GM23248 (cell line): ENCODE measurements at places on chromosomes 13 and 19. TPM values are rescaled to one million over a fixed set of nuclear protein-coding genes. Genes with fewer than 3 reads are reported as not detected.

Gene PVR
- 140 and 148 TPM in 2 replicates for total RNA-seq

DNA sequence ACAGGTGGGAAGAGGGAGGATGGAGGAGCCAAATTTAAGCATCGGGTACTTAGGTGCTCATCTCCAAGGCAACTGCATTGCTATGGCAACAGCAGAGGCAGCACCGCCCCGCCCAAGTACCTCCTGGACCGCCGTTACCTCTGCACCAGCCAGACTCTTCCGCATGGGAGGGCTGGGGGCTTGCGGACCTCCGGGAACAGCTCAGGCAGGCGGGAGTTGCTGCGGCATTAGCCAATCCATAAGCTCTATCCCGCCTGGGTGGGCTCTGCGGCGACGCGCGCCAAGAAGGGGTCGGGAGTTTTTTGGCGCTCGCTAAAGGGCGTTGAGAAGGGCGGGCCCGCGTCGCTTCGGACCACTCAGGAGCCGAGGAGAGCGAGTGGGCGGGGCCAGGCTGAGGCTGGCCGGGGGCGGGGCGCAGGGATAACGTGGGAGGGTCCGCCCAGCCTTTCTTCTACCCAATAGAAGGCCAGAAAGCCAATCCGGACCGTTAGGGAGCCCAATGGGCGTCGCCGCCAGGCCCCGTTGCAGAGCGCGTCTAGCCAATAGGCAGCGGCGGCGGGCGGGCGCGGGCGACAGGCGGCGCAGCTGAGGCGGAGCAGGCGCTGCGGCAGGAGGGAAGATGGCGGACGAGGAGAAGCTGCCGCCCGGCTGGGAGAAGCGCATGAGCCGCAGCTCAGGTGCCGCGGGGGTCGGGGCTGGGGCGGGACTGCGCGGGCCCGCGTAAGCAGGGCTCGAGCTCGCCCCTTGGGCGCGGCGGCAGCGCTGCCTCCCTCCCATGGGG, at the start of gene PIN1:
PIN1 (plus strand) TSS at position 593 of the 781 bp plus-strand sequence; CDS start at position 620, 27 bp downstream.
- DNase-seq, result peak; percentile 100

DNA sequence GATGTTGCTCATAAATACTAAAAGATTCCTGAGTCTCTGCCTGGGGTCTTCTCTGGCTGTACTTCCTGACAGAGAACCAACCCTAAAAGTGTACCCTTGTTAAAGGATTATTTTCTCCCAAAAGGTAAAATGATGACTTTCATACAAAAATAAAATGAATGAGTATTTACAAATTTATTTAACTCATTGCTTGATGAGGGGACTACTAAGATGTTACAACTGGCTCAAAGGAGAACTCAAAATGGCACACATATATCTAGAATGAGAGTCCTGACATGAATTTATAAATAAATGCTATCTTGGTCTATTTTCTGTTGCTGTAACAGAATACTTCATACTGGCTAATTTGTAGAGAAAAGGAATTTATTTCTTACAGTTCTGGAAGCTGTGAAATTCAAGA, 30.5 kb downstream of the STOML3 start:
- no peak for DNase-seq

- DNase-seq, result peak; percentile 16
Measured at GRCh38 chr13:20178156-20178555, 14.6 kb downstream of the GJB2 start.

DNA sequence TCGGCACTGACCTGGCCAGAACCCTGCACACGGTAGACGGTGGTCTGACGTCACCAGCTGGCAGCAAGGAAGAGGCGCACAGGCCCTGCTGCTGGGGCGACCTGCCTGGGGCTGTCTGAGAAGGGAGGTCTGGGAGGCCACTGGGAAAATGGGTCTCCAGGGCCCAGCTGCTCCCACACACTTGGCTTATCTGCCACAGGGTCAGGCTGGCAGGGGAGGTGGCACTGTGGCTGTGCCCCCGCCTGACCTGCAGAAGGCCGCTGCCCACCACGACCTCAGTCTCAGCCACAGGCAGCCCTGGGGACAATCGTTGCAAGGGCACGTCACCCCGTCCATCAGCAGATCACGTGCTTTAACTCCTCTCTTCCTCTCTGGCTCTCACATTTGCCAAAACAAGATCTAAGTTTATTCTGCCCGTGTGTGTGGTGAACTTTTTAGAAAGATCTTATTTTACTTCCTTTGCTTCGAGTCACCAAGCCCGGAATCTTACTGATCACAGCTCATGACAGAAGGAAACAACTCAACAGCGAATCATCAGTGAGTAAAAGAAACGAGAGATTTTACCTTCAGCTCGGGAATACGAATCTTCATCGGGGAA, 45.2 kb upstream of the RANBP3 start:
- DNase-seq, result peak; percentile 85

GRCh38 chr19:30214651-30215051, 157.5 kb upstream of the ZNF536 start:
- peak; percentile 23 for DNase-seq
